ENCODE measurements at places on chromosomes 12 and 14.

- no peak for DNase-seq
Measured at GRCh38 chr12:116876151-116876869, 4.9 kb downstream of the HRK start.

DNA sequence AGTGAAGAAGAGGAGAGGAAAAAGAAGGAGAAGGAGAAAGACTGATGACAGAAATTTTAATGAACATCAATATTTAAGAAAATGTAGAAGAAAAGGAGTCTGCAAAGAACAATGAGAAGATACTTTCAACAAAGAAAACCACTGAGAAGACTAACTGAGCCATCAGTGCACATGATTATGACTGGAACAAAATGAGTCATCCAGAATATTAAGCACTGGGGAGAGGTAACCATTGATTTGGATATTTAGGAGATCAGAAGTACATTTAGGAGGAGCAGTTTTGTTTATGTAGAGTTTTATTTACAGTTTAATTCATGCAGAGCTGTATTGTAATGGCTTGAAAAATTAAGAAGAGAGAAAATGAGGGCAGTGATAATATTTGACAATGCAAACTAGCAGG, 159.1 kb downstream of the C12orf50 start:
- DNase-seq, result no peak

DNA sequence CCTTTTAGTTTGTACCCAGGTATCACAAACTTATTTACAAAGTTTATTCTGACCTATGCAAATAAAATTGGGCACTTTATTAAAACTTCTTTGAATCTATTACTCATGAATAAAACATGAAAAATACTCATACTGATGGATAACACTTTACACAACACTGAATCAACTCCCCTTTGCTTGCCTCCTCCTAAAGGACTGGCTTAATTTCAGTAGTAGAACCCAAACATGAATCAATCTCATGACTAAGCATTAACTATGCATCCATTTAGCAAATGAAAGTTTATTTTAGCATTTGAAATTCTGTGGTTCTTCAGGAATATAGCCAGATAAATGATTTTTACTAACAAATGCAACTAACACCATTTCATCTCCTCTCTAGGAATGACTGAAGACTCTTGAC, 32.4 kb downstream of the DENND5B start:
- DNase-seq, result no peak

DNA sequence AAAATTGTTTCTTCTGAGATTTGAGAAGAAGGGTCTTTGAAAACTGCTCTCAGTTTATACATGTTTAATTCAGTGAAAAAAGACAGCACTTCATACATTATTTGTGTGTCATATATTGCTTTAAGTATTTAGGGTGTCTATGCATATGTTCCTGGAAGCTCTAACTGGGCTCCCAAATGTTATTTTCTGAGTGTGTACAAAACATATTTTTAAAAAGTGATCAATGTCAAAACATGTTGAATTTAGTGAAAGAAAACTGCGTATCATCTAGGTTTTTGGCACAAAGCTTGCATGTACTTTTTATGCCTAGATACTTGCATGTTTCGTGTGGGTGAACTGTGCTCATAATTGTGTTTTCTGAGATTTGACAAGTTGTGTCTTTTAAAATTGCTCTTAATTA, 81.6 kb downstream of the ASCL4 start:
- no peak for DNase-seq

DNA sequence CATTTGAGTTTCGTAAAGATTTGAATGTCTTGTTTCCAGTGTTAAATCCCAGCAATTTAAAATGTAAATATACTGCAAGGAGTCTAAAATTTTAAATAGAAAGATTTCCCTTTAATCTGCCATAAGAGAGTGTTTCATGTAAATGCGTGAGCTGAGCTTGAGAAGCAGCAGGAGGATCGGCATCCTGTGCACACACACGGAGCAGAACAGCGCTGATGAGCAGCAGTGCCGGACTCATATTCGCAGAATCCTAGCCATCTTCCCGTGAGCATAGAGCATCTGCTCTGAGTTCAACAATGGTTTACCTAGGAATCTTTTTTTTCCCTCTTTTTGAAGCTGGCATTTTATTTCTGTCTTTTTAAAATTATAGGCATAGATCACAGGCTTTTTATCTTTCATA, 29.8 kb upstream of the AMN start:
- DNase-seq, result no peak

DNA sequence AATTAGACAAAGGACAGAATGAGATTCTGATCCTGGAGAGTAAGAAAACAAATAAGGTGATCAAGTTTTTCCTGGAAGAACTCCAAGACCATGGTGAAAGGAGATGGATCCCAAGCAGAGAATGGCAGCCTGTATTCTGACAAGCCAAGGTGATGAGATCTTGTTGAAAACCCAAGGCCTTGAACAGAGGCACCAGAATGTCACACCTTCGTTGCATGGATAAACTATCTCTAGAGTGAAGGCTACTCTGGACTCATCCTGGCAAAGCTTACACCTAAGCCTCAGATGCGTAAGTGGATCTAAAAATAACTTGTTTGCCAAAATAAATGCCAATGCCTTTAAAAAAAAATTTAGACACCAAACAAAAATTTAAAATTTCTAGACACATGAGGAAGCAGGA, 605.9 kb downstream of the ETNK1 start:
- DNase-seq, result no peak

DNA sequence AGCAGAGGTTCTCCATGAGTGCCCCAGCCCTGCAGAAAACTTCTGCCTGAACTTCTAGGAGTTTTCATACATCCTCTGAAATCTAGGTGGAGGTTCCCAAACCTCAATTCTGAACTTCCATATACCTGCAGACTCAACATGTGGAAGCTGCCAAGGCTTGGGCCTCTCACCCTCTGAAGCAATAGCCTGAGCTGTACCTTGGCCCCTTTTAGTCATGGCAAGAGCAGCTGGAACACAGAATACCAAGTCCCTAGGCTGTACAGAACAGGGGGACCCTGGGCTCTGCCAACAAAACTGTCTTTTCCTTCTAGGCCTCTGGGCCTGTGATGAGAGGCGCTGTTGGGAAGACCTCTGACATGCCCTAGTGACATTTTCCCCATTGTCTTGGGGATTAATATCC, 494.3 kb upstream of the FOXG1 start:
- no peak for DNase-seq

- DNase-seq, result no peak
Measured at GRCh38 chr12:19800884-19801283, 361.6 kb downstream of the AEBP2 start.

DNA sequence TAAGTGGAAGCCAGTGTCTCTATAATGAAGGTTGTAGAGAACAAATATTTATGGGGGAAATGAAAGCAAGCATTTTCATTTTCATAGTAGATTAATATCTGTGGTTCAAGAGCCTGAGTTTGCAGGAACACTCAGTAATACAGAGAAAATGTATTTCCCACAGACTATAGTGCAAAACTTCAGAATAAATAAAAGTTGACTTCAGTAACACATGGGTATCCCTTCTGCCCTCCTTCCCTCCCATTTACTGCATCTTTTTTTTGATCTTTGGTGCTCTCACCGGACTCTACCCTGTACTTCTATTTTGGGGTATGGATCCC, 75.3 kb upstream of the AMN1 start:
- DNase-seq, result no peak

- DNase-seq, result no peak
Measured at GRCh38 chr12:25787701-25788100, 170.8 kb upstream of the RASSF8 start.

DNA sequence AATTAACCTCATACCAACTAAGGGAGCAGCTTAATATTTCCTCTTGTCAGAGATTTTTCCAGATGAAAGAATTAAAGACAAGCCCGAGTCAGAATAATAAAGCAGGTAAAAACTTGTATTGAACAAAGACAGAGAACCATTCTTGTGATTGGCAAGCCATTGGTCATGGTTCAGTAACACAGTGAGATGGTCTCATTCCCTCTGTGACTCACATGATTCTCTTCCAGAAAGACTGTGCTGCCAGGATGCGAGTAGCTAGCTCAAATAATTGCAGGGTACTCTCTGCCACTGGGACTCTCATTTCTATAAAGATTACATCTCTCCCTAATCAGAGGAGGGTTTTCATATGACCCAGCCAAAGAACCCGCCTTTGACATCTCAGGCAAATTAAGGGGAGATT, 179.4 kb downstream of the PHLDA1 start:
- no peak for DNase-seq

DNA sequence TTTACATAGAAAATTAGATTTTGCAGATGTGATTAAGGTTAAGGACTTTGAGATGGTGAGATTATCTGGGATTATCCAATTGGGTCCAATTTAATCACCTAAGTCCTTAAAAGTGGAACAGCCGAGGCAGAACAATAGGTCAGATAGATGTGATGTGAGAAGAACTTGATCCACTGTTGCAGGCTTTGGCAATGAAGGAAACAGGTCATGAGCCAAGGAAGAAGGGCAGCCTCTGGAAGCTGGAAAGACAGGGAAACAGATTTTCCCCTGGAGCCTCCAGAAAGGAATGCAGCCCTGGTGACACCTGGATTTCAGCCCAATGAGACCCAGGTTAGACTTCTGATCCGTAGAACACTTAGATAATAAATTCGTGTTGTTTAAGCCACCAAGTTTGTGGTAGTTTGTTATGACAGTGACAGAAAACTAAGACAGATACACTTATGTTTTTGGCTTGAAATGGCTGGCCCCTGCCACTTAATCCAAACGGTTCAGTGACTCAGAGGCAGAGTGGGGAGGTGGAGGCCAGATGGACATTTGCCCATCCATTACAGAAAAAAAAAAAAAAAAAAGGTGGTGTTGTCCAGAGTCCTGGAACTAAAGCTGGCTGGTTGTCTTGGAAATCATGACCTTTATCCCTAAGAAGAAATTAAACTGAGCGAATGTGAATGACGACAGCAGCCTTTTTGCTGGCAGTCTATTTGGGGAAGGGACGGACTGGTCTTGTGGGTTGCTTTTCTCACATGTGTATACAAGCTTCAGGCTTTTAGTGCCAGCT, 181.9 kb upstream of the NRXN3 start:
- no peak for DNase-seq

DNA sequence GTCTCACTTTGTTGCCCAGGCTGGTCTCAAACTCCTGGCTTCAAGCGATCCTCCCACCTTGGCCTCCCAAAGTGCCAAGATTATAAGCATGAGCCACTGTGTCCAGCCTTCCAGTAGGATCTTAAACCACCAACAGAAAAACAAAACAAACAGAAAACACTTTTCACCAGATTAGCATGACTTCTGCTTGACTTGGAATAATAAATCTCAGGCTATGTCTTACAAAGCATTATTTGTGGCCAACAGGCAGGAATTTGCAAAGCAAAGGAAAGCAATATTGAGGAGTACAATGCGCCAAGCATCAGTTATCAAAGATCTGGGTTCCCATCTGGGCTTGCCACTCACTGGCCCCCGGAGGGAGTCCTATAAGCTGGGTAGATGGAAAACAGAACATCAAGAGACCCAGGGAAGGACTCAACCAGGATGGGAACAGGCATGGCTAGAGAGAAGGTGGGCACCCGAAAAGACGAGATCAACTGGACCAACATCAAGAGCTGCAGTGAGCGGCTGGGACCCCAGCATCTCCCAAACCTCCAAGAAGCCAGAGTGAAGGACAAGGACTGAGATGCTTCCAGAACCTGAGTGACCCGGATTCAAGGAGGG, 101.2 kb downstream of the TMEM30B start:
- DNase-seq, result no peak

GRCh38 chr12:111645433-111645832, 40.3 kb downstream of the BRAP start:
- DNase-seq, result no peak

GRCh38 chr12:111505601-111506036, 93.5 kb downstream of the ATXN2 start:
- DNase-seq, result no peak

- DNase-seq, result no peak
Measured at GRCh38 chr14:66078006-66078405, 408.2 kb upstream of the CCDC196 start.

DNA sequence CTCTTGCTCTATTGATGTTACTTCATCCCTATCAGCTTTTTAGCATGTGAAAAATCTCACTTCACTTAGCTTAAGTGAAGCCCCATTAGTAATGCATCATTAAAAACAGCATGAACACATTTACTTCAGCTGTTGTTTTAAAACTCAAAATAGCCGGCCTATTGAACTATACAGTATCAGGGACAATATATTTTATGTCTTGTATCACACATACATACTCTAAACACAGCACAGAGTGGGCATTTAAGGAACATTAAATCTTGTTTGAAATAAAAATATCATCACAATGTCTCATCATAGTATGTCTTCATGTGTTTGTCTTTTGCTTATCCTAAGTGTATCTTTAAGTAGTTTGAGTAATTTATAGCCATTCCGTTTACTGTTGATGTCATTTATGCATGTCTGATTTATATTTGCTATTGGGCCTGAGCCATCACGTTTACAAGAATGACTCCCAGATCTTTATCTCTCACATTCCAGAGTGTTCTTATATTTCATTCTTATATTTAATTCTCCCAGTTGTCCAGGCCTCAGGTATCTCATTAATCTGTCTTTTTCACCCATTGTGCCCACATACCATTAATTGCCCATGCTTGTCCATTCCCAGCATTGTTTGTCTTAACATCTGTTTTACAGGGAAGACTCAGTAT, 57.5 kb downstream of the ARHGAP5 start:
- DNase-seq, result peak; percentile 28

- no peak for DNase-seq
Measured at GRCh38 chr14:73295198-73295796, 58.0 kb downstream of the PAPLN start.

DNA sequence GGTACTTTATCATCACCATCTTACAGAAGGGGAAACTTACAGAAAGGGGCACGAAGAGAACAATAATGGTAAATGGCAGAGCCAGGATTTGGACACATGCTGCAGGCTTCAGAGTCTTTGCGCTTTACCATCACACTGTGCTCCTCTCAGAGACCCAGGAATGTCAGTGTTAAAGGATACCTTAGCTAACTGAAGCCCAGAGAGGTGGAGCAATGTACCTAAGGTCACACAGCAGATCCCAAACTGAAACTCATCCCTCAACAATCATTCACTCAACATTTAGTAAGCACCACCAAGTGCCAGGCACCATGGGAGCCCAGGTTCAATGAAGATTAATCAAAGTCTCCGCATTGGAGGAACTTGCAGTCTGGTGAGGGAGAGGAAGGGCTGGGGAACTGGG, 8.0 kb upstream of the KRT78 start:
- no peak for DNase-seq

DNA sequence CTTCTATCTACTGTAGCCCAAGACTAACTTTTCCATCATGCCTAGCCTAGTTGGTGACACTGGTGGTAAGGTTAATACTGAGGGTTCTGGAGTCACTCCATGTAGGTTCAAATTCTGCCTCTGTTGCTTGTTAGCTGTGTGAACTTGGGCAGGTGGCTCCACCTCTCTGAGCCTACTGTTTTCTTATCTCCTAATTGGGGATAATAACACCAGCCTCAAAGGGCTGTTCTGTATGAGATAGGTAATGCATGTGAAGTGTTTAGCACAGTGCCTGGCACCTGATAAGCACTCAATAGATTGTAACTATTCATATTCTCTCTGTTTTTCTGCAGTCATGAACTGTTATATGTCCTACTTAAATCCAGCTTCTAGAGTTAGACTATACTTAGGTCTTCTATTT, 17.5 kb upstream of the SPPL3 start:
- DNase-seq, result no peak

Measured in AG09309 (cell line).